ENCODE measurements at places on chromosomes 7 and 10.

DNA sequence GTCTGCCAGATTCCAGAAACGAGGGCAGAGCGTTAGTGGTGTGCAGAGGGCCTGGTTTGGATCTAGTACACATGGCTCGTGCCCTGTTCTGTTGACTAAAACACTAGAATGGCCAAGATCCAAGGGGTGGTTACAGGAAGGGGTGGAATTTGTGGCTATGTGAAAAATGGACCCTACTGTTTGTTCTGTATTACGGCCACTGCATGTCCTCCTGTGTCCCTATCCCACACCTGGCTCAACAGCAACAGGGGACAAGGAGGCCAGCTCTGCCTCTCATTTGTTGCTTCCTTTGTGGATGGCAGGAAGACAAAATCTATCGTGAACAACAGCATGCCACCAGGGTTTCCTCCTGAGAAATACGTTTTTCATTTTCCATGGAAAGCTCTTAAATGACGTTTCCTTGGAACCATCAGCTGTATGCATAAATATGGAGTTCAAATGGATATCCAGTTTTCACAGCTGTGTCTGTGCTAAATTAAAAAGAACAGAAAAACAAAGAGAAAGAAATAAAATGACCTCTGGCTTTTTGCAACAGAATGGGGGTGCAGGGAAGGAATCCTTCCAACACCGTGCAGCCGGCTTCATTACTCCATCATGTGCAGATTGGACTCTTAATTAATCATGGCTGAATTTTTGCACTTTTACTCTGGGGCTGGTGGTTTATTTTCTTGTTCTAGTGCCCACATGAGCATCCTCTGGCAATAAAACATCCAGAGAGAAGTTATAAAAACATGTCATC is 318.9 kb downstream of the CXCL12 start:
- no peak for DNase-seq

GRCh38 chr10:17138460-17139042 is 8.9 kb upstream of the CUBN start:
- DNase-seq, result no peak

GRCh38 chr7:51456-52068 is 140.8 kb upstream of the FAM20C start:
- DNase-seq, result no peak

DNA sequence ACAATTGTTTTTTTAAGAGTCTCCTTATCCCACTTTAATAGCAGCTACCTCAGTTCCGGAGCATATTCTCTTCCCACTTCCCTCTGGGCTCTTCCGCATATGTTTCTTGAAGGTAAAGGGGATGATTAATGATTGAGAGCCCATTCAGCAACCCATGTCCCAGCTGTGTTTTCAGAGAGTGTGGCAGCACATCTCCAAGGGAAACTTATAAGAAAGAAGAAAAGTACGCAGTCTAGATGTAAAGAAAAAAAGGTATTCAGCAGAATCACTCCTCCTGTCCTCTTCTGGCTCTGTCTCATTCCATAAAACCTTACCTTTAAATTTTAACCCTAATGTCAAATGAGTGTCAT is 9.7 kb upstream of the ANKRD7 start:
- DNase-seq, result no peak

- no peak for DNase-seq
These were observed 89.7 kb upstream of the CDK6 start for GRCh38 chr7:92925876-92926696.

DNA sequence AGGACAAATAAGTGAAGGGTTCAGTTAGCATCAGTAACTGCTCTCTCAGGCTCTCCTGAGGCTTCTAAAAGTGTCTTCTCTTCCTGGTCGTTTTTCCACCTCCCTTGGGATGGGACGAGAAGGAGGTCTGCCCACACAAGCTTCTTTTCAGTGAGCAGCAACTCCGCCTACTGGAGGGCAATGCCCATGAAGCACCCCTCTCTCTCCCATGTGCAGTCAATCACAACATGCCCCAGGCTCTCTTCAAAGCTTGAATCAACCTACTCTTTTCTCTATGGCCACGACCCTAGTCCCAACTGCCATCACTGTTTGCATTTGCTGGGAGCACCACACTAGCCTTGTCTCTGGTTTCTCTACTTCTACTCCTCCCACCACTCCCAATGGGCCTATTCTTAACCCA is 135.6 kb downstream of the RPS24 start:
- no peak for DNase-seq

DNA sequence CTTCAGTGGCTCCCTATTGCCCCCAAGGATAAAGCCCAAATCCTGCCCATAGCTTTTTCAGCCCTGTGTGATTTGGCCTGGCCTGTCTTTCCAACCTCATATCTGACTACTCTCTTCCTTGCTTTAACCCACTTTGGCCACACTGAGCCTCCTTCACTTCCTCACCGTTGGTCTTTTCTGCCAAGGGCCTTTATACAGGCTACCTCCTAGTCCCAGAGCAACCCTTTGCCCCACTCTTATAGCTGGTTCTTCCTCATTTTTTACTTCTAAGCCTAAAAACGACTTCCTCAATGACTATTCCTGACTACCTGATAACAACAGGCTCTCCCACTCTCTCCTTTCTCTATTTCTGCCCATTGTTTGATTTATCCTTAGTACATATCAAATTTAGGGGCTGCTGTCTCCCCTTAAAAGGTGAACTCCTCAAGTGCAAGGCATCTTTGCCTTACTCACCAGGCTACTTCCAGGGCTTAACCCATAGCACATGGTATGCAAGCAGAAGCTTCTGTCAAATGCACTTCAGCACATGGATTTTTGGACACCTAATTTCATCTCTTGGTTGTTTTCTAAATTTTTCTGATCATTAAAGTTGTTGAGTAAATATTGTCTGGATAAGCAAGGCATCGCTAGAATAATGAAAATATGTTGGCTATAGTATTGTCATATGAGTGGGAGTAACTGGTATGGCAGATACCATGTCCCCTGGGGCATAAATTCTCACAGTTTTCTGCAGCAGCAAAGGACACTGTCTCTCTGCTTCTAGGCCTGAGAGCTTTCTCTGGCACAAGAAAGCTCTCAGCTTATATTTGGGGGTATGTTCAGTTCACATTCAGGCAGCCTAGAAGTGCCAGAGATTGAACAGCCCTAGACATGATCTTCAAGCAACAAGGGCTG is 201.5 kb upstream of the GPR26 start:
- no peak for DNase-seq

DNA sequence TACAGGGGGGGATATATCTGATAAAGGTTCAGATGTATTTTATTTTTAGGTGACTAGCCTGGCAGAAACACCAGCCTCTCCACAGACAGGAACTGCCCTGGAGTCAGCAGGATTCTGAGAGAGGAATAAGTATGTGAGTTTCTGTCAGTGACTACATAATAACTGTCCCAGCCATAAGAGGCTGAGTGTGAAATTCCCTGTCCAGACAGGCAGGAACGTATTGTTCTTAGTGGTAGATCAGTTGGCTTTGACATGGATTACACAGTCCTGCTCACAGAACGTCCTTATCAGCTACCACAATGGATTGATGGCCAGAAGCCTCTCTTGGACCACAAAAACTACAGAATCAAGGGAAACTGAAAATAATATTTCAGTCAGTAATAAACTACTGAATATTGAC is 709.8 kb downstream of the PCDH15 start:
- no peak for DNase-seq

GRCh38 chr10:11609492-11610093 is 1.9 kb downstream of the USP6NL start:
- no peak for DNase-seq

DNA sequence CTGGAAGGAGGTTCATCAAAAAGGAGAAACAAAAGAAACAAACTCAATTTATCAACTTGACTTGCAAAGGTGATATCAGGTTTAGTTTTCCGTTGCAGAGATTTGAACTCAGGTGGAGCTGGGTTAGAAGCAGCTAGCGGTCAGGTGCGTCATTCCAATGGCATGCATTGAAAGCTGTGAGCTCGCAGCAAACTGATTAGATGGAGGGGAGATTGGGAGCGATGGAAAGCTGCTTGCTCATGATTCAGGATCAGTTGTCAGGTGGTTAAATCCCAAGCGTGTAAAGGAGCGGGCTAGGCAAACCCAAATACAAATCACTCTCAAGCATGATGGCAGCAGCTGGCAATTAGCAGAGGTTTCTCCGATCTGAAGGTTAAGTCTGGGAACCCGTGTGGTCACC is 49.3 kb upstream of the AFAP1L2 start:
- DNase-seq, result no peak

DNA sequence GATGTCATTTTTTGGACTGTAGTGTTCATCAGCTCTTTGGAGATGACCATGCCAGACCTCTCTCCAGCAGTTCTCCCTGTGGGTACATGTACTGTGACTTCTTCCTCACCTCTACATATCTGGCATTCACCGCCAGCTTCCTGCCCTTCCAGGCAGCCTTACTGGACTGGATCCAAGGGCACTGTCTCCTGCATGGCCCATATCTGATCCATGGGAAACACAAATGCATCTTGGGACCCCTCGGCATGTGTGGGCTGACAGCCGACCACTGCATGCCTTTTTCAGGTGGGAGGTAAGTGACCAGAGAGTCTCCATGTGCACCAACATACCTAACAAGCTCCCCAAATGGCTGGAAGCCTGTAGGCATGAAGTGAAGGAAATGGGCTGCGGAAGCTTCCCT is 3.9 kb upstream of the BLVRA start:
- DNase-seq, result no peak

DNA sequence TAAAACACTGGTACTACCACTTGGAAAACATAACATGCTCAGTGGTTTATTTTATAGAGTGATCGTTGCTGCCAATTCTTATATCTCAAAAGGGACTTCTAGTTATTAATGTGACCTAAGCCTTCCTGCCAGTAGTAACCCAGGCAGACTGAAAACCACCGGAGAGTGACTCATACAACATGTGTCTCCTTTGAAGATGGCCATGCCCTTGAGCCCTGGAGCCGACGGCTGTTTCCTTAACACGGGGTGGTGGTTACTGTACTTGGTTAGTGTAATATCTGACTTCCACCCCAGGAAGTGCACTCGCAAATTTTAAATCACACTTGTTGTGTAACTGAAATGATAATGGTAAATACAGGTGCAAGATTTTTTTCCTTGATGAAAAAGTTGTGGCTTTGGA is 30.5 kb downstream of the JAKMIP3 start:
- DNase-seq, result no peak

- DNase-seq, result no peak
These were observed 132.9 kb downstream of the CHN2 start for GRCh38 chr7:29327455-29327854.

All from CD14-positive monocyte (primary cell).